Stimulated activated naive CD4-positive, alpha-beta T cell treated with Interleukin-2 at 50 U/mL for 16 hours (primary cell): ENCODE measurements at places on chromosomes 3 and 15.

GRCh38 chr15:81195339-81195864, 1.3 kb upstream of the IL16 start:
- DNase-seq, result no peak

- no peak for DNase-seq
Observed at GRCh38 chr3:19960696-19961095, 13.8 kb downstream of the RAB5A start.

DNA sequence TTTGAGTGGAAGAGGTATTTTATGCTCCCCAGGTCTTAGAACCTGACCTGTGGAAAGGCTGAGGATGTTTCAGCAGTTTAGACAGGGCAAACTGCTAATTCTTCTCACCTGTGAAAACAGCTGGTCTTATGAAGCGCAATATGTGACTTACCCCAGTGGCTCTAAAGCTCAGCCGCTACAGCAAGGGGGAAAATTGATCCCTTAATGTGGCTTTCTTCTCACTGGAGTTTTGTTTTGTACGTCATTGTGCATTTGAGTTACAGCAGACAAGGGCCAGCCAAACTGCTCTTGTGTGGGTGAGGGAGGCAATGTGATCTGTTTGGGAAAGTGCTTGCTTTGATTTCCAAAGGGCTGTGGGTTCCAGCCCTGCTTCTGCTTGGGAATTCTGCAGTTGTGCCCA, 293.4 kb upstream of the LRRFIP2 start:
- no peak for DNase-seq

DNA sequence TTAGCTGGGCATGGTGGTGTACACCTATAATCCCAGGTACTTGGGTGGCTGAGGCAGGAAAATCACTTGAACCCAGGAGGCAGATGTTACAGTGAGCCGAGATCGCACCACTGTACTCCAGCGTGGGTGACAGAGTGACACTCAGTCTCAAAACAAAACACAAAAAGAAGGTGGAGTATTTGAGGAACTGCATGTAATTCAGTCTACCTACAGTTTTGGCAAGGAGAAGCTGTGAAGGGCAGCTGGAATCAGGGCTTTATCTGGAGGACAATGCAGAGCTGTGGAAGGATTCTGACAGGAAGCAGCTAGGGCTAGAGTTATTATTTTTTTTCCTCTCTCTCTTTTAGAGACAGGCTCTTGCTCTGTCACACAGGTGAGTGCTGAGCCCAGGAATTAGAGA, 6.8 kb downstream of the H1-8 start:
- no peak for DNase-seq
